ENCODE measurements at places on chromosomes 2 and 18.

GRCh38 chr18:23069481-23069880 lies 65.8 kb upstream of the CABLES1 start:
- DNase-seq = no peak

DNA sequence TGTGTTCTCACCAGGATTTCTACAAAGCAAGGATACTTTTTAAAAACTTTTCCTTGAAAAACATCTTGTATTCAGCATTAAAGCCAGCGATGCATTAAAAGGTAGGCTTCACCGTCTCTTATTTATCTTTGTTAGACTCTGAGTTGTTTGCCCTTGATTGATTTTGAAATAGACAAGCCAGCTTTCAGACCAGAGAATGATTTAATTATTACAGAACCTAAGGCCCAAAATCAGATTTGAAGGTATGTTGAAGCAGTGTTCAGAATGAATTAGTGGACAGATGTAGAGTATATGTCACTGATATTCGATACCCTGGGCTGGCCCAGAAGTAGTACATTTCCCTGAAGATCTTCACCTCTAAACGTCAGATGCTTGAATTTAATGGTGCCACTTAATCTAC lies 136.4 kb downstream of the THSD7B start:
- DNase-seq = no peak

- no peak for DNase-seq
These were observed 4.5 kb downstream of the IDH1 start for GRCh38 chr2:208250388-208250787.

GRCh38 chr18:40360558-40360957 lies 1594.5 kb upstream of the PIK3C3 start:
- no peak for DNase-seq

Measured in fibroblast of skin of left quadriceps (primary cell).